ENCODE measurements at places on chromosomes 12 and 14.
A peak's percentile ranks its signal among the peaks of the same experiment; 100 is the strongest.

DNA sequence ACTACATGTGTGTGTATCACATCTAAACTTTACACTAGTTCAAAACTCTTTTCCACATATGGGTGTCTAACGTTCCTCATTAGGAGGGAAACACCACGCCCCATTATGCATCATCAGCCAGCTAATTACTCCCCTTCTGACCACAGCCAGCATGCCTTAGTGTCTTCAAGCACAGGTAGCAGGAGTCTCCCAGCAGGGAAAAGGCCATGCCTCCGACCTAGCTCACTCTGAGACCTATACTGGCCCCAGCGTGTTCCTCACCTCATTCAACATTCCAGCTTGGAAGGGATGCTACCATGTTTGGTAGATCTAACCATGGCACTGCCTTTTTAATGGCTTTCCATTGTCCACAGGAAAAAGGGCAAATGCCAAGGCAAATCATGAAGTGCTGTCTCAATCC, 66.1 kb upstream of the PRB2 start:
- no peak for DNase-seq

GRCh38 chr12:57380300-57380699, 50.5 kb downstream of the R3HDM2 start:
- no peak for DNase-seq

- DNase-seq = no peak
Measured at GRCh38 chr12:31773223-31773750, 44.5 kb upstream of the AMN1 start.

DNA sequence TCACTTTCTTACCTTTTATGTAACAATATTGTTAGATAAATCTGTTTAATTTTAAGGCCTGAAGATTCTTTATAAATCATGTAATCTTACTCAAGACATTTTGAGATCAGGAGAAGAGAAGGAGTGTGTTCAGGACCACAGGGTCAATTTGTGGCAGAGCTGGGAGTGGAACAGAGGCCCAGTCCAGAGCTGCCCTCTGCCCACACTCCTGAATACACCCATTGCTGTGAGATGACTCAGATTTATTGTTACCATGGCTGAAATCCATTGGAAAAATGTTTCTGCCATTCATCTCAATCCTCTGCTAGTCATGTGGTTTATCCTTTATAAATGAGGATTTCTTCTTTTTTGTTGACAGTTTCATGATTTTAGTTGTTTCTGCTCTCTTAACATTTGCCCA, 100.5 kb upstream of the STXBP6 start:
- no peak for DNase-seq

DNA sequence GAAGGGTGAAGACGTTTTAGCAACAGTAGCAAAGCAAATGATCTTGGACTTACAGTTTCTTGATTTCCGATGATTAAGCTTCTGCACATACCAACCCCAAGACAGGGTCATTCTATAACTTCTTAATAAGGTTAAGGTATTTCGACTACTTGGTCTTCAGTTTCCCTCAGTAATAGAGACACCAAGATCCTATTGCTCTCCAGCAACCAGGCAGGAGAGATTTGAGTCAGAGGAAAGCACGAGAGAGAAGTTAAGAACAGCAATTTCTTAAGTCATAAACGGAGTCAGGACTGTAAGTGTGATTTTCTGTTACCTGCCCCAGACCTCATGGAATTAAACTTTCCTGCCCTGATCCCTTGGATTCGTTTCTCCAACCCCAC, 215.6 kb downstream of the TTC8 start:
- DNase-seq = no peak

- DNase-seq = no peak
Measured at GRCh38 chr14:81176241-81176640, 44.5 kb downstream of the GTF2A1 start.

- peak; percentile 11 for DNase-seq
Measured at GRCh38 chr12:110661337-110661972, 27.5 kb downstream of the HVCN1 start.

- DNase-seq = no peak
Measured at GRCh38 chr14:47917344-47917954, 242.0 kb upstream of the MDGA2 start.

- DNase-seq = no peak
Measured at GRCh38 chr12:9999016-9999415, at the start of gene CLEC1B. Gene CLEC1B, minus strand, starts transcription at chr12:9999121. Its CDS starts 21 bp downstream, at chr12:9999100.

- DNase-seq = no peak
Measured at GRCh38 chr12:68287106-68287505, 33.7 kb upstream of the IL22 start.

GRCh38 chr14:75361751-75362433, 65.9 kb upstream of the JDP2 start:
- no peak for DNase-seq

DNA sequence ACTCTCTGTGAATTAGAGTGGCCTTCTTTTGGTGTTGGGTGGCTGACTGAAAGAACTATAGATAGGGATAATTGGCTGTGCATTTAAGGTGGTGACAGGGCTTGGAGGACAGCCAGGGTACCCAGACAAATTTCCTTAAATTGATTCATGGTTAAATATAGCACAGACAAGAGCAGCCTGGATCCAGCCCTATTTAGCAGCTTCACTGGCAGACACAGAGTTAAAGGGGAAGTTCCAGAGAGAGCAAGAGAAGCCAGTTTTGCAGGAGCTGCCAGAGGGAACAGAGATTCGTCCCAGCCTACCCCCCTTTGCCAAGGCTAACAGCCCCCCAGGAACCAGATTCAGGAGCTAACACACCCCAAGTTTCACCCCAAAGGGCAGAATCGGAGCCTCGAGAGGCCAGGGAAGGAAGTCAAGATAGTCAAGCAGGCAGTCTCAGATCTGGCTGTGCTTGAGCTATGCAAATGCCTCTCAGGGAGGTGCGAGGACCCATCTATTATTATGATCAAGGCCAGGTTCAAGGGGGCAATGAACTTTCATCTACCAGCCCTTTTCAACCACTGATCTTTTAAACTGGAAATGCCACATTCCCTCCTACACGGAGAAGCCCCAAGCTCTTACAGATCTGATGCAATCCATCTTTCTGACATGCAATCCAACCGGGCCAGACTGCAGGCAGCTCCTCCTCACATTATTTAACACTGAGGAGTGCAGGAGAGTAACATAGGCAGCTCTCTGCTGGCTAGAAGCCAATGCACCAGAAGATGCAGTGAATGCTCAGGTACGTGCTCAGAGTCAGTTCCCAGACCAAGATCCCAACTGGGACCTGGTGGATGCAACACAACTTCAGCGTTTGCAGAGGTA, 58.2 kb downstream of the DHRS2 start:
- DNase-seq = no peak

DNA sequence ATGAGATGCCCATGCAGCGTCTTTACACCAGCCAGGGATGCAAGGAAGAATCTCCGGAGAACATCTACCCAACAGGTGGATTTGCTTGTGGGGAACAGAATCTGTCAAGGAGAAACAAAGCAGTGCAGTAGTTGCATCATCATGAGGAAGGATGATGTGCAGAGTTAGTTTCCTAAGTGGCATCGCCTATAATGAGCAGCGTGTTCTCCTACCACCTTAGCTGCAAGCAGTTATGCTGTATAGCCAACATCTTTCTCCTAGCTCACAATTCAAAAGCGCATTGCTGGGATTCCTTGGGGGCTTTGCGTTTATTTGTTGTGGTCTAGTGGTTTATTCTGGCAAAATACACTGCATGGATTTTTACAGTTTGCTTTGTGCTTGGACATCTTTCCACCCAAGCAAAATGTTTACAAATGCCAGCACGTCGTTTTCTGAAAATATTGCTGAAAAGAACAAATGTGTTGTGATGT, 233.0 kb downstream of the RGS6 start:
- no peak for DNase-seq

DNA sequence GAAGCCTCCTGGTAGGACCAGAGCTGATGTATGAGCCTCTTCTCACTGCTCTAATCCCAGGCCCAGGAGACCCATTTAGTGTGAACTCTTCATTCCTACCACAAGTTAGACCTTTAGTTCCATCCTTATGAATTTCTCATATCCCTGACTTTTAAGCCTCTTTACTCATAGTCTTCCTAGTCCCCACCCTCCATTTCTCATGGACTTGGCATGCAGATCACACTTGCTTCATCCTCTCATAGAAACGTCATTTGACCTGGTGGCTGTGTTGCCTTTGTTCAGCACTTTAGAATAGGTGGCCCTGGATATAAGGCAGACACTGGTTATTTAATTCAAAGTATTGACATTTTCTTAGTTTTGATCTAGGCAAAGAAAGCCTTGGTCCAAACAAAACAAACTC, 99.5 kb downstream of the SLC16A7 start:
- DNase-seq = no peak

DNA sequence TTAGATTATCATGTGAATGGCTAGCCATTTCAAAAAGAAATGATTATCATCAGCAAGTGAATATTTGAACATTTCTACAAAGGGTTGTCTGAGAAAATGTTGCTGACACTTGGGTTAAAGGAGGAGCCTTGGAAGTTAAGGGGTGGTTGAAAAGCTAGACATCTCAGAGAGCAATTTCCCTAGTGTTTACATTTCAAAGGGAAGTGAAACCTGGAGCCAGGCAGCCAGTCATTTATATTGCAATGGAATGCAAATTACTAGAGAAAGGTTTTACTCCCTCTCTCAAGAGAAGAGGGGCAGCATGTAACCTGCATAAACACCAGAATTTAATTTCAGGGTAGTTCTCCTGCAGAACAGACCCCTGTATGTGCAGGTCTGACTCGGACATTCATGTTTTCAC, 279.0 kb downstream of the SLC16A7 start:
- no peak for DNase-seq

DNA sequence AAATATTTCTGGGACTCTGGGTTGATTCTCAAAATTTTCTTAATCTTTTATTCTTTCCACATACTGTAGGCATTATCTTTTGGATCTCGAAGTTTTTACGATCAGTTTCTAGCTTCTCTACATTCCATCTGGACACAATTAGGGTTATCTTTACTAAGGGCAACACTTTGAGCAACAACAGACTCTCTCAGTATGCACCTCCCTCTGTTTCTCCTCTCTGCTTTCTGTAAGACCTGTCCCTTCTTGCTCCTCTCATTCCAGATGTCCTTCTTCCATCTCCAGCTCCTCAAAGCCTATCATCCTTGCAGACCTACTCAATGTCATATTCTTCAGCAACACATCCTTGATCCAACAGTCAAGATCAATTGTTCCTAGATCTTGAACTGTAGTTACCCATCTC, 457.0 kb downstream of the SLC6A15 start:
- DNase-seq = no peak

DNA sequence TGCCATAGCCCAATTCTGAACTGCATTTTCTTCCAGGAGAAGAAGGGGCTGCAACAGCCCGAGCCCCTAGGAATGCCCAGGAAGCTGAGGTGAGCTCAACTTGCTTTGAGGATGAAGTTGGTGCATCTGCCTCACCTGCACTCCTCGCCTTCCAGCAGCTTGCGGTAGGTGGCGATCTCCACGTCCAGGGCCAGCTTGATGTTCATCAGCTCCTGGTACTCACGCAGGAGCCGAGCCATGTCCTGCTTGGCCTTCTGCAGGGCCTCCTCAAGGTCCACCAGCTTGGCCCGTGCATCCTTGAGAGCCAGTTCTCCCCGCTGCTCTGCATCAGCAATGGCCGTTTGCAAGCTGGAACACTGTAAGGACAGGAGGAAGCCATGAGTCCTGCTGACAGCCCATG, 6.0 kb downstream of the KRT75 start:
- DNase-seq = no peak

DNA sequence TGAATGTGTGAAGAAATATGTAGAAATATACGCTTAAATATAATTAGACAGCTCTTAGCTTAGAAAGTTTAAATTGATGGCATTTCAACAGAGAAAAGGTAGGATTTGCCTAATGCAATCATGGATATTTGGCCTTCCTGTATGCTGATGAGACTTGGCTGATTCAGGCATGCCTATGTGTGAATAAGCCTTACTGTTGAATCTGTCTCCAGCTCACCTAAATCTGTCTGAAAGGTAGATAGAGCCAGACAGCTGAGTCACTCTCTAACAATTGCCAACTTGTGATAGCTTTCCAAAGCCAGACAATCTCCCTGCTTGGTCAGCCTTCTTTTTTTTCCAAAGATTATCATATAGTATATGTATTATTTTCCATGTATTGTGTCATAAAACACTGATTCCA, 92.8 kb upstream of the FLRT2 start:
- no peak for DNase-seq

DNA sequence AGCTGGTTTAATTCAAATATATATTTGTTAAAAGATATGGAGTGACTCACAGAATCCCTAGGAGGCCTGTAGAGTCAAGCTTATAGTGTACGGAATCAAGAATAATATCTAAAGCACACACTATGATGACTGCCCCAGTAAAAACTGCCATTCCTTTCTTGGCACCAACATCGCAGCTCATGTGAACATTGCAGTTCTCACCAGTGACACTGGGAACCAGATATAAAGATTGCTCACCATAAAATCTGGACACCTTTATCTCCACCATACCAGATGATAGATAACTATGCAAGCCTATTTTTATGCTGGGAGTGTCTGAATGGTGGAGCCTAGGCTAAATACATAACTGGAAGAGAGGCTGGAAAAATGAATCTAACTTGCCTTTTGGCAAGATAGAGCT, 463.9 kb upstream of the TBX3 start:
- no peak for DNase-seq

GRCh38 chr14:47715330-47715729, 39.9 kb upstream of the MDGA2 start:
- DNase-seq = no peak

GRCh38 chr12:10584415-10584814, 29.0 kb downstream of the MAGOHB start:
- no peak for DNase-seq

- no peak for DNase-seq
Measured at GRCh38 chr12:87689196-87689595, 340.0 kb downstream of the C12orf50 start.

DNA sequence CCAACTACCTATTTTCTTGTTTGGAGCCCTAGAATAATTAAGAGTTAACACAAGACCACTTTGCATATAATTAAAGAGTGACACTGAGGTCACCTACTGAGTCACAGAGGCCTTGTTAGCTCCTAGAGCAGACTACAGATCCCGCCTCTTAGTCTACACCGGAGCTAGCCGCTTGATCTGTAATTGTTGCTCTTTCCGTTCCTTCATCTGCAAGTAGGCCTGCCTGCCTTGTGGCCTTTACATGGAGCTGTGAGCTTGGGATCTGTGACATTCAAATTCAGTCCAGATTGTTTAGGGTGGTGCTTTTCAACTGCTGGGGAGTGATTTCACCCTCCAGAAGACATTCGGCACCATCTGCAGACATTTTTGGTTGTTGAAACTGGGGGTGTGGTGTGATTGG, 5.6 kb upstream of the DYNLL1 start:
- DNase-seq = no peak

- no peak for DNase-seq
Measured at GRCh38 chr14:100202712-100203111, 36.2 kb upstream of the YY1 start.
